ENCODE measurements at places on chromosomes 3 and 15. TPM values are rescaled to one million over a fixed set of nuclear protein-coding genes. Genes with fewer than 3 reads are reported as not detected.

GOLGA8S gene
- 0.10 TPM for total RNA-seq

ITIH4 gene
- total RNA-seq, result 4.6 TPM

HDDC3 gene
- 7.9 TPM for total RNA-seq

MED12L gene
- 1.5 TPM for total RNA-seq

IGDCC3 gene
- total RNA-seq, result 0.69 TPM

TCAIM gene
- 18.4 TPM for total RNA-seq

SPTSSB gene
- 29.6 TPM for total RNA-seq

GOLGA8M gene
- total RNA-seq, result 3.4 TPM
